ENCODE measurements at places on chromosomes 11 and 22.
A peak's percentile ranks its signal among the peaks of the same experiment; 100 is the strongest.

GRCh38 chr11:75966537-75967287 lies 151.7 kb downstream of the UVRAG start:
- peak; percentile 96 for DNase-seq

GRCh38 chr11:64854534-64855502 lies 10.4 kb upstream of the CDC42BPG start:
- DNase-seq = peak; percentile 93

GRCh38 chr11:99911116-99911515 lies 776.0 kb upstream of the ARHGAP42 start:
- no peak for DNase-seq

DNA sequence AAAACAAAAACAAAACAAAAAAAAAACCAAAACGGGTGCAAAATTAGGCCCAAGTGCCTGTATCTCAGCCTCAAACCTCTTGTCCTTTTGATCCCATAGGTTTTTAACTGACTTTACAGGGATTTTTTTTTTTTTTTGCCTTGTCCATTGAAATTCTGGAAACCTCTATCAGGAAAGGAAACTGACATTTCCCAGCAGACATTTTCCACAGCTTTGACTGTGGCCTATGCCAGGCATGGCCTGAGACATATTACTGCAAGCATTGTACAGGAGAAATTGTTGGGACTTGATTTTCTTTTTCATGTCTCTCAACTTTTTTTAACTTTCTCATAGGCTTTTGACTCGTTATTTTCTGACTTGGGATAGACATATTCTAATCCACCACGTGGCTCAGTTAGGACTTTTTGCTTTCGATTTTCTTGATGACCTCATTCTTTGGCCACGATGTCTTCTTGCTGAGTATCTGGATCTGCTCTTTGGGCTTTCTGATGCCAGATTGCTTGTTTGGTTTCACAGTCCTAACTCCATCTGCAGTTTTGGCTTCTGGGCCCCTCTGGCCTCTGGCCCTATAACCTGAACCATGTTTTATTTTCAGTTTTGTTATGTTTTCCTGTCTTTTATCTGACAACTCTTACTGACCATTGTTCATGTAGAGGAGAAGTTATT lies 336.1 kb upstream of the C11orf87 start:
- DNase-seq = peak; percentile 82

DNA sequence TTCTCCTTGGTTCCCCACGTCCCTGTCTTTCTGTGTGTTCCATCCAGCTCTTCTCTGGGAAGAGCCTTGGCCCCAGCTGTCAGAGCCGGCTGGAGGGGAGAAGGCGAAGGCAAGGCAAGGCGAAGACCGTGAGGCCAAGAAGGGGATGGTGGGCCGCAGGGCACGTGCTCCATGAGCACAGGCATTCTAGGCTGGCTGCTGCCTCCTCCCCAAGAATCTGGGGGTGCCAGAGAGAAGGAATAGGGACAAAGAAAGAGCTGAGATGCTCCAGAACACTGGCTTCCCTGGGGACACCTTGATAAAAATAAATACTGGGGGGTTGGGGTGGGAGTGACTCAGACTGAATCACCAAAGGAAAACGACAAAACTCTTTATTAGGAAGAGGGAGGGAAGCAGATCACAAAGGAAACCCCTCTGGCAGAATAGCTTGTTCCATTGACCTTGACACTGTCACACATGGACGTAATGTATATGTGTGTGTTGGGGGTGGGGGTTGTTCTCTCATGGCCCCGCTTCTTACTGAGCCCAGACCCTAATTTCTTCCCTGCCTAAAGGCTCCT lies 52.5 kb downstream of the NECTIN1 start:
- peak; percentile 68 for DNase-seq

- peak; percentile 20 for DNase-seq
These were observed 105.4 kb upstream of the TIMP3 start for GRCh38 chr22:32696089-32696488.

DNA sequence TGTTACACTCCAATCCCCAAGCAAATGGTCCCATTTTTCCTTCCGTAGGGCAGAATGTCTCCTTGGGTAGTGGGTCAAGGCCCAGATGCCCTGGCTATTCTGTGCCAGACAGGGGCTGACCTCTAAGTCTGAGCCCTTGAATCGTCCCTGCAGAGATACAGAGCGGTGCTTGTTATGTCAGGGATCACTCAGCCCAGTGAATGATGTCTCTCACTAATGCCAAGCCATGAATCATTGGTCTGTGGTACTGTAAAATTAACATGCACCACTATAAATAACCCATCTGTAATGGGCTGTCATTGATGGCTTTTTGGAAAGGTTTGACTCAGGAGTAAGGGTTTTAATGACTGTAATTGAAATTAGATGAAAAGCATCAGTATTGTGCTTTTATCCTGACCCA lies 35.3 kb upstream of the KIRREL3 start:
- no peak for DNase-seq

DNA sequence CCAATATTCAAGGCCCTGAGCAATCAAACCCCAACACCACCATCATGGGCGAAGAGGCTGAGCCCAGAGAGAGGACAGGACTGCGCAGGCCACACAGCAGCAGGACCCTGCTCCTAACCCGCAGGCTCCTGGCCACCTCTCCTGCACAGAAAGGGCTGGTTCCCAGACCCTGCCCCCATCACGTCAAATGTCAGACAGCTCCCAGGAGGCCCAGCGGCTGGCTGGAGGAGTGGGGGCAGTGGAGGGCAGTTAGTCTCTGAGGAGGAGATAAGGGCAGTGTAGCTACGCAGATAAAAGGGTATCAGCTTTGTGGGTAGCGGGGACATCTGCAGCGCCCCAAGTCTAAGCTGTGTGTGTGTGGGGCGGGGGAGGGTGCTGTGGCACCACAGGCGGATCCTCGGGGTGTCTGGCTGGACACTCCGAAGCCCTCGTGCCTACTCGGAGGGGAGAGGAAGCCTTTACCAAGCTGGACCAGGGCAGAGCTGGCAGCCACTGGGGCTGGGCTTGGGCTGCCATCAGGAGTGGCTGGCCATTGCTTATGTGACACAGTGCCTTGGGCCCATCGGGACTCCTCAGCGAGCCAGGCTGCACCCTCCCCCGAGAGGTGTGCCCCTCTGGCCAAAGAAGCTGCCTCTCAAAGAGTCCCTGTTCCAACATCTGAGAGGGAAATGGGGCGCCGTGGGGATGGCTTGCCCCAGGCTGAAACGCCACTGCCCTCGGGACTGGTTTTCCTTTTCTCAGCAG lies 21.5 kb downstream of the FADS3 start:
- no peak for DNase-seq

DNA sequence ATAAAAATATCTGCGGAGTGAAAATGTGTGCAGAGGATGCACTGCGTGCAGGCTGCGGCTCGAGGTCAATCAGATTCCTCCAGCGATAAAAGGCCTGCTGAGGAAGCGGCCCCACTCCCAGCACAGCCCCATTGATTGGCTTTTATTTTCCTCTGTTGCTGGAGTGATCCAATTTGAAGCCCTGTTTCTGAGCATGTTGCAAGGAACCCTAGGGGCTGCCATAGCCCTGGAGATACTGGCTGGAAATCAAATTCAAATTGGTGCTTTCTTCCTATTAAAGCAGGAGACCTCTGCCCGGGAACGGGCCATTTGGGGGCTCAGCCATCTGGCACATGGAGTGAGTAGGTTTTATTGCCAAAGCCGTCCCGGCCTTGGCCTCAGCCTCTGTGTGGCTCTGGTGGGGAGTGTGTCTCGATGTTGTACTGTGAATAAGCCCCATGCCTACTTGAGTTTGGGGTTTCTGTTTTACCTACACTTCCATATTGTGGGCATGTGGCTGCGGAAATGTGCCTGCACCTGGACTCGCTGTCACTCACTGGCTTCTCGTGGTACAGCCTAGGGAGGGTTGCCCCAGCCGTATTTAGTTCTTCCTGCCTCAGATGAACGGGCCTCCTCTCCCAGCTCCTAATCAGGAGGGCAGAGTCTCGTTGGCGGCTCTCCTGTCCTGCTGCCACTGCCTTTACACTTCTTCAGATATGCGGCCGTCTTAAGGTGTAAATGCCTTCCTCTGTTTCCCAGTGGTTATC lies 25.6 kb downstream of the PARVB start:
- no peak for DNase-seq

DNA sequence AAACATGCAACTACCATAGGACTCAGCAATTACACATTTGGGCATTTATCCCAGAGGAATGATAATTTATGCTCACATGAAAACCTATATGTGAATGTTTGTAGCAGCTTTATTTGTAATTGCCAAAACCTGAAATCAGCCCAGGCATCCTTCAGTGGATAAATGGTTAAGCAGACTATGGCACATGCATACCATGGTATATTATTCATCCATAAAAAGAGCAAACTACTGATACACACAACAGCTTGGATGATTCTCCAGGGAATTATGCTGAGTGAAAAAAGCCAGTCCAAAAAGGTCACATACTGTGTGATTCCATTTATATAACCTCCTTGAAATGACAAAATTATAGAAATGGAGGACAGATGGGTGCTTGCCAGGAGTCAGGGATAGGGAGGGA lies 86.7 kb downstream of the ALX4 start:
- peak; percentile 66 for DNase-seq

GRCh38 chr11:113113801-113114704 lies 152.8 kb downstream of the NCAM1 start:
- DNase-seq = peak; percentile 27

- DNase-seq = no peak
These were observed 67.3 kb upstream of the PRR5 start for GRCh38 chr22:44634426-44635321.

DNA sequence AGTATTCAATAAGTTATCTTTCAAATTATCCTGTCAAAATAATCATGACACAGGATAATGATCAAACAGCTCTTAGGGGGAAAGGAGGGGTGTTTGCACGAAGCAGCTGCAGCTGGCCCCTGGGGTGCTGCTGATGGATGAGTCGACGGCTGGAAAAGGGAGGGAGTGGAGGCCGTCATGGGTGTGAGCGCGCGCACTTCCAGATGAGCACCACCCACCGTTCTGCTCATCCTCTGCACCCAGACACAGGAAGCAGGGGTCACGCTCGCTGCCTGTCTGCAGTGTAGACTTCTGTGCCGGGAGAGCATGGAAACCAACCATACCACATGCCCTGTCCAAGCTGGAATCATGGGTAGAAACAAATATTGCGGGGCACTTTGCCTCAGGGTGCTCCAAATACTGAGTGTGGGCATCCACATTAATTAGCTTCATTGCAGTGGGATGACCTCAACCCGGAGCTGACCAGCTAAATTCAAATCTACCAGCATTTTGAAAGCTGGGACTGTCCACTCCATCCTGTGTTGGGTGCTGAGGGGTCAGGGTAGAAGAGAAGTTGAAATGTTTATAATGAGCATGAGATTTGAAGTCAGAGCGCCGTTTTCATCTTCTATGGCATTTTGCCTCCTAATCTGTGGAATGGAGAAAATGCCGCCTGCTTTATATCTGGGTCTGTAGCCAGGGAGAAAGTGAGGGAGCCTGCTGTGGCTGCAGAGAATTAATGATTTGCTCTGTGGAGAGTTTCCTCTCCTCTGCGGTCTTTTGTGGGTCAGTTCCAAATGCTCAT lies 802.4 kb downstream of the TBC1D22A start:
- DNase-seq = no peak

DNA sequence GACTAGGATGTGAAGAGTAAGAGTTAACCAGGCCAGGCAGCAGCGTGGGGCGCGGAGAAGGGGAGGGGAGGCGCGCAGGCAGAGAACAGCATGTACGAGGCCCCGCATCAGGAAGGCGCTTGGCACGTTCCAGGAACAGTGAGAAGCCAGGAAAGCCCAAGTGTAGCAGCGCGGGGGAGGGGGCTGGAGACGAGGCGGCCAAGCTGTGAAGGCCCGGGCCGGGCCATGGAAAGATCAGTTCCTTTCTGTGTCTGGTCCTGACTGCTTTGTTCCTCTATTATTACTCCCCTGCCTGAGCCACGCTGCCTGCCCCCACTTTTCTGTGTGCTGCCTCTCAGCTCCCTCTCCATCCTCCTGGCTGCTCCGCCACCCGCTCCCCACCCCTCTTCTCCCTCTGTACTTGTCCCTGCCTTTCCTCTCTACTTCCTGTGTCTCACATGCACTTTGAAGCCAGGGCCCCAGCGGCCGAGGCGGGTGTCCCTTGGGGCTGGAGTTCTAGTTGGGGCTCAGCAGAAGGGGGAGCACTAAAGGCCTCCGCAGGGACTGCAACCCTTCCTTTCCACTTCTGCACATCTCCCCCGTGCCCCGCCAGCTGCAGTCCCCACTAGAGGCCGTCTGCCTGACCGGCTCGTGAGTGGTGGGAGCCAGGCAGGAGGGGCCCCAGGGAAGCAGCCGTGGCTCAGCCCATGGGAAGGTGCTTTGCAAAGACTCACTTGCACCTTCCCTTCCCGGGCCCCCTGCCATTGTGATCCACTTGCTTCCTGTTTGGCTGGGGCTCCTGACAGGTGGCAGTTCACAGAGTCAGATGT lies 63.7 kb downstream of the PRDM11 start:
- peak; percentile 35 for DNase-seq

DNA sequence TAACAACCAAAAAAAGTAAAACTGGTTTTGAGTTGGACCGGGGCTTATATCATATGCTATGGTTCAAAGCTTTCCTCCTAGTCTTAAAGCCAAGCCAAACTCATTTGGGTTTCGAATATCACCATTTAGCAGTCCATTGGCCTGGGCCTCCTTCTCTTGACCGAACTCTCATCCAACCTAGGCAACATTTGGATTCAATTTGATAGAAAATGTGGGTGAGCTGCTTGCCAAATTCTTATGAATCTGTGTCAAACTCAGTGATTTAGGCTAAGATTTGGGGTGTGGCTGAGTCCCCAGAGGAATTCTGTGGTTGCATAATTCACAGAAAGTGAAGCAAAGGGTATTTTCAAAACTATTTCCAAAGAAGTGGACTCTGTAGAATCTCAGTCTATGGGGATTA lies 83.7 kb downstream of the BLID start:
- peak; percentile 95 for DNase-seq

DNA sequence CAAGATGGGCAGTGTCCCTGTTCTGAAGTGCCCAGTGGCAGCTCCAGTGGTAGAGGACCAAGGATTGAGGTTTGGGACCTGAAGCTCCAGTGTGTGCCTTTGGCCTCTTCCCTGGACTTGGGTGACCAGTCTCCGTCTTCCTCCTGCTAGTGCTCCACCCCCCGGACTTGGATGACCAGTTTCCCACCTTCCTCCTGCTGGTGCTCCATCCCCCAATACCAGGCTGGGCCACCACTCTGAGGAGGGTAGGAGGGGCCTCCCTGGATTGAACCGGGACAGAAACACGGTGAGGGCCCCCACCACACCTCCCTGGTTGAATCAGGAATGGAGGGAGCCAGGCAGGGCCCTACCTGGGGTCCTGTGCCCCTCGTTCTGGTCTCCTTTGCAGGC lies 10.9 kb upstream of the NEAT1 start:
- DNase-seq = no peak

GRCh38 chr22:36702842-36703215 lies 723 bp downstream of the CACNG2 start:
- no peak for DNase-seq

GRCh38 chr11:7281079-7281478 lies 29.4 kb downstream of the SYT9 start:
- no peak for DNase-seq

GRCh38 chr22:35069541-35069940 lies 3.6 kb downstream of the ISX start:
- DNase-seq = no peak

GRCh38 chr11:124301548-124301947 lies 12.2 kb downstream of the OR8D1 start:
- peak; percentile 75 for DNase-seq

DNA sequence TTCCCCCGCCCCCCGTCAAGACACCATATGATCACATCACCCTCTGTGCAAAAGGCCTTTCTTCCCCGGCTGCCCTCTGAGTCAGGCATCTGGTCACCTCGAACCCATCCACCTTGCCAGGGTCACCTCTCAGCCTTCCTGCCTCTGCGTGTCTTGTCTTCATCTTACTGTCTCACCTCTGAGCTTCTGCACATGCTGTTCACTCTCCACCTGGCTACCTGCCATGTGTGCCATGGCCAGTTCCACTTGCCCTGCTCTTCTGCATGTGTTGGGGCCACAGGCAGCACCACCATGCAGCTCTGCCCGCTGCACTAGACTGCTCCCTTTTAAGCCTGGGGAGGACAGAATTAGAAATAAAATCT lies 9.8 kb downstream of the ZNF74 start:
- DNase-seq = no peak

Data from fibroblast of mammary gland (primary cell).